CD14-positive monocyte (primary cell): ENCODE measurements at places on chromosomes 16 and 17.

GRCh38 chr16:85851034-85851785 is 47.8 kb upstream of the IRF8 start:
- peak; percentile 49 for DNase-seq

DNA sequence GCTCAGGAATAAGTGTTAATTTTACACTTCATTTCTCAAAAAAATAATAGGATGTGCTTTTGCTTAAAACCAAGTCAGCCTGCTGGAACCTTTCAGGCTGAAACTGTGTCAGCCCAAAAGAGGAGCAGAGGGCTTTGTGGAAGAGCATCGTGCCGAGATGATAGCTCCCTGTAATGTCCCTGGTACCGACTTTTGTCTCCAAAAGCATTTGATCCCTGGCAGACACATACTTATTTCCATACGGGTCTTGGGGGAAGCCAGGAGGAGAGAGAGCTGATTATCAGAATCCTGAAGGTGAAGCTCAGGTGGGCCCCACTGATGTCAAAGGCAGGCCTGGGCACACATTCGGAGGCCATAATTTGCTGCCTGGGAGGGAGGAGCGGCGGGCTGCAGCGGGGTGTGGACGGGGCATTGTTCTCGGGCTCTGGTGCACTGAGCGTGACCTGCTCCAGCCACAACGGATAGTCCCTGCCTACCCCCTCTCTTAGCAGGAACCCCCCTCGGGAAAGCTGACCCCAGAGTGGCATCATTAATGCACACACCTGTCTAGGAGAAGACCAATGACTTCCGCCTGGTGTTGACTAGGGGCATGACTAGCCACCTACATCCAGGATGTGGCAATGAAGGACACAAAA is 155.9 kb downstream of the C16orf78 start:
- DNase-seq, result no peak

- DNase-seq, result no peak
These were observed 116.0 kb downstream of the SALL1 start for GRCh38 chr16:51035110-51035498.

DNA sequence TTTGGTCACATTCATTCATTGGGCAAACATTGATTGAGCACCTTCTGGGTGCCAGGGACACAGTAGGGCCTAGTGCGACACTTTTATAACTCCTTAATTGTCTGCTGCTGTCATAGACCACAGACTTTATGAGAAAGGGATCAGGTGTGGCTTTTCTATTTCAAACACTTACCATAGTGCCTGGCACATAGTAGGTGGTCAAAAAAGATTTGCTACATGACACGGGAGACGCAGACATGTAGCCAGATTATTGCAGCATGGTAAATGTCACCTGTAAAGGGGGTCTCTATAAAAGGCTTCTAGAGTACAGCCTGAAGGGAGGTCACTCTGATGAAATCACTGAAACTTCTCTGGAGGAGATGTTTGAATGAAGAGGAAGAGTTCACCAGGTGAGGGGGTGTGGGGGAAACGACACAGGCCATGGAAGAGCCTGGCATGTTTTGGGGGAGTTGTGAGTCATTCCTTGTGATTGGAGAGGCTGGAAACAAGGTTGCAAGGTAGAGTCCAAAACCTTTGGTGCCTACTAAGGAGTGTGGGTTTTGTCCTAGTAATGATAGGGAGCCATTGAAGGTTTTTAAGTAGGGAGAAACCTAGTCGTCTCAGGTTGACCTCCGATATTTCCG is 1.6 kb downstream of the RSAD1 start:
- DNase-seq, result no peak

DNA sequence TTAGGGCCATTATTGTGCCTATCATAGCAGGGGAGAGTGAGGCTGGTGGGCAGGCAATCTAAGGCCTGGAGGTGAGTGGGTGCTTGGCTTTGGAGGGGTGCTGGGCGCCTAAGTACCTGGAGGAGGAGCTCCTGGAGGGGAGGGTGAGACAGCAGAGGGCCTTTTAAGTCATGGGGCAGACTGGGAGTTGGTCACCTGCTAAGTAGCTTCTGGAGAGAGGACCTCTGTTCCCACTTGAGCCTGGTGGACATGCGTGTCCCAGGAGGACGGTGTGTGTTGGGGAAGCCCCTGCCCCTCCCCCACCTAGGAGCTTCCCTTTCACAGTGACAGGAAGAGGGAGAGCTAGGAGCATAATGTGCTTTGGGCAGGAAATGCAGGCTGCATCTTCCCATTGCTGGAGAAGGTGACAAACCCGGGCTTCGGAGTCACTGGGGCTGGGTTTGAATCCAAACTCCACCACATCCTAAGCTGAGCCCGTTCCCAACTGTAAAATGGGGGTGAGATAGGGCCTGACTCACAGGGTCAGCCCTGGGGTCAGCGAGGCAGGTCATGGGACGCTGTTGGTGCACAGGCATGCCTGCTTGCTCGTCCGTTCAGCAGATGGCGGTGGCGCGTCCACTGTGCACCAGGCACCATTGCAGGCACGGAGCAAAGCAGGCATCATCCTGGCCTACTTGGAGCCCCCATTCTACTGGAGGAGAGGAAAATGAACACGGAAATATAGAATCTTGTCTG is 37.9 kb downstream of the CMIP start:
- peak; percentile 44 for DNase-seq

GRCh38 chr17:18256776-18257175 is 1.8 kb downstream of the FLII start:
- DNase-seq, result no peak

GRCh38 chr17:77467521-77467920 is 326.8 kb downstream of the SEC14L1 start:
- DNase-seq, result no peak

GRCh38 chr16:25093208-25094061 is 18.1 kb upstream of the LCMT1 start:
- DNase-seq, result no peak

GRCh38 chr16:77009453-77009852 is 181.5 kb upstream of the MON1B start:
- DNase-seq, result no peak

- DNase-seq, result no peak
These were observed 30.0 kb downstream of the B9D1 start for GRCh38 chr17:19332371-19333131.

DNA sequence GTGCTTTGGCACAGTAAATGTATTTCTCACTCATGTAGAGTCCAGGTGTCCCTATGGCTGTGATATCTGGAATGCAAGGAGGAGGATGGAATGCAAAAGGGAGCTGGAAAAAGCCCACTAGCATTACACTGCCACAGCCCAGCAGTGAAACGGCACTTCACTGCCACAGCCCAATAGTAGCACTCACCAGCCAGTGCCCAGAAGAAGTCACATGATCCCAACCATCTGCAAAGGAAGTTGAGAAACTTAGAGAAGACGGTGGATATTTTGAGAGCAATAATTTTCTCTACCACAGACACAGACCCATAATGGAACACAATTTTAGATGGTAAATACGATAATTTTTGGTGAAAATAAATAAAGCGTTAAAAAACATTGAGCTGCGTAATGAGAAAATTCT is 51.8 kb downstream of the C16orf82 start:
- no peak for DNase-seq

DNA sequence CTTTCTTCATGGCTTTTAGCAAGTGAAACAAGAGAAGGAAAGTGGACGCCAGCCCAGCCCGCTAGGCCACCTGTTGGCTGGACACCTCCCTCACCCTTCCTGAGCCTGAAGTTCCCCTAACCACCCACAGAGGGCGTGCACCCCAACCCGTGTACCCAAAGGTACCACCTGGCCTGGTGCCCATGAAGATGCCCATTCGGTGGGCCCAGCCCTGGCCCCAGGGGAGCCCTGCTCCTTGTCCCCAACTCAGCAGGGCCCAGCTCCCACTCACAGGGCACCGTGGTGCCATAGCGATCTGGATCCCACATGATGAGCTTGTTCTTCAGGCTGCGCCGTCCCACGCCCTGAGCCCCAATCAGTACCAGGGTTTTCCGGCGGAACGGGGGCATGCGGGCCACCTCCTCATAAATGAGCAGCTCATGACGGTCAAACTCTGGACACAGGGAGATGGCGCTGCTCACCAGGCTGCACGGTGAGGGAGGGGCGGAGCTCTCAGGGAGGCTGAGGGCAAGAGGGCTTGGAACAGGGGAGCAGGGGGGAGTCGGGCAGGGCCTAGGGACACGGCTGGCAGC is 26.8 kb downstream of the MPP2 start:
- peak; percentile 9 for DNase-seq

GRCh38 chr17:65576939-65577338 is 15.5 kb upstream of the AXIN2 start:
- DNase-seq, result no peak

DNA sequence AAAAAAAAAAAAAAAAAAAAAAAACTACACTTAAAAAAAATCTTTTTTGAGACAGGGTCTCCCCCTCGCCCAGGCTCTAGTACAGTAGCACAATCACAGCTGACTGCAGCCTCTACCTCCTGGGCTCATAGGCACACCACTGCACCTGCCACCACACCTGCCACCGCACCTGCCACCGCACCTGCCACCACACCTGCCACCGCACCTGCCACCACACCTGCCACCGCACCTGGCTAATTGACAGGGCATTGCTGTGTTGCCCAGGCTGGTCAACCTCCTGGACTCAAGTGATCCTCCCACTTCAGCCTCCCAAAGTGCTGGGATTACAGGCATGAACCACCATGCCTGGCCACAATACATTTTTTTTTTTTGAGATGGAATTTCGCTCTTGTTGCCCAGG is 17.6 kb upstream of the WDR45B start:
- DNase-seq, result no peak

- no peak for DNase-seq
These were observed 245.7 kb downstream of the FOXL1 start for GRCh38 chr16:86823888-86824671.

GRCh38 chr16:56424791-56425438 is 430 bp downstream of the AMFR start:
- peak; percentile 8 for DNase-seq

DNA sequence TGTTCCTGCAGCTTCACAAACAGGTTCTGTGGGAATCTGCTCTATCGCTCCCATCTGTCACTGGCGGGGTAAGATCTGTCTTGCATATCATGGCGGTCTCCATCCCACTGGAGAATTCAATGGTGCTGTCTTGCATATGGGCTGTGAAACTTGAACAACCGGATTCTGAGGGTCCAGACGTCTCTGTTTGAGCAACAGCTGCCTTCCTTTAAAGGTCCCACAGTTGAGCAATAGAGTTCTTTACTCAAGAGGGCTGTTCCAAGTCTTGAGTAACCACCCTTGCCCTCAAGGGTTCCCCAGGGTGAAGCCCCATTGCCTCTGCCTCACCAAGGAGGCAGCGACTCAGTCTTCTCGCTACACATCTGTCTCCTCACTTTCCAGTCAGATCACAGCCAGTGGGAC is 50.8 kb downstream of the ZFHX3 start:
- peak; percentile 67 for DNase-seq

DNA sequence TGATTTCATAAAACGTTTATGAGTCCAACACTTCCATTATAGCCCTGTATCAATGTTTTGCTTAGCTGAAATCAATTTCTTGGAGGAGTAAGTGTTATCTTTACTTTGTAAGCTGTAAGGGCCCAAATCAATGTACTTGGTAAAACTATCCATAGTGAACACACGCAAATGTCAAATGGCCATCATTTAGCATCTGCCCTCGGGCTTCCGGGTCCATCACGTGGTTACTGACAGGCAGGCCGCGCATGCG is 687 bp upstream of the NARF start:
- peak; percentile 97 for DNase-seq

DNA sequence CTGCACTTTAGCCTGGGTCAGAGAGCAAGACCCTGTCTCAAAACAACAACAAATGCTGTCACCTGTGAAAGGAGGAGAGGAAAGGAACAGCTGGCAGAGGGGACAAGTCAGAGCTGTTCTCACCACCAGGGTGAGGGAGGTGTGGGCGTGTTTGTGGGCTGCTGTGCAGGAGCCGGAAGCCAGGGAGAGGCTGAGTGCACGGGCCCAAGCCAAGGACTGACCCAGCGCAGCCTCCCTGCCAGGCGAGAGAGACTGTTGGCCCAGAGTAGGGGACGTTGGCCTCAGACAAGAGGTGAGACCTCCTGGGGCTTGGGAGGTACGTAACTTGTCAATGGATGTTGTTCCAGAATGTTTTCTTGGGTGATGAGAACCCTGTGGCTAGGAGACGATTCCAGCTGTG is 10.7 kb downstream of the SPNS2 start:
- no peak for DNase-seq

DNA sequence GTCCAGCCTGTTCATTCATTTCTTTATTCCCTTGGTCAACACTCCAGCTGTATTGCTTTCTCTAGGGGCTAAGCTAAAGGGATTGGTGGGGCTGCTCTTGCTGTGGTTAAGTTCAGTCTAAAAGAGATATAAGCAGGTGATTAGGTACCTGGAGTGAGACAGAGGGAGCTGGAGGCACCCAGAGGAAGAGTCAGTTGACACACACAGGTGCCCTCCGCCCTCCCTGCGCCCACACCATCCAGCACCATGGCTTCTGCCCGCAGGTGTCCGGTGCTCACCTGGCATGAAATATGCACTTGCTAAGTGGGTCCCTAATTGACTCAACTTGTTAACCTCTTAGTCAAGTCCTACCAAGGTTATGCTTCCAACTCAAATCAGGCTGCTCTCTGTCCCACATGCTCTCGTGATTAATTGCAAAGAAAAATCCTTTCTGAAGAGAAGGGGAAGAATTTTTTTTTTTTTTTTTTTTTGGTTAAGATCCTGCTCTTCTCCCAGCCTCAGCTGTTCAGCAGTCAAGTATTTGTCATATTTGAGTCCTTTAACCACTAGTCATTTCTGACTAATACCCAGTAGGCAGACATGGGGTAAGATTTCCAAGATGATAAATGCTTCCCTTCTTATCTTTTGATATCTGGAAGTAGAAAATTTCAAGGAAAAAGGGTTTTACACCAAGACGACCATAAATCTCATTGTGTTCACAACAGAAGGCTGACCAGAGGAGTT is 199.8 kb upstream of the WSCD1 start:
- no peak for DNase-seq

DNA sequence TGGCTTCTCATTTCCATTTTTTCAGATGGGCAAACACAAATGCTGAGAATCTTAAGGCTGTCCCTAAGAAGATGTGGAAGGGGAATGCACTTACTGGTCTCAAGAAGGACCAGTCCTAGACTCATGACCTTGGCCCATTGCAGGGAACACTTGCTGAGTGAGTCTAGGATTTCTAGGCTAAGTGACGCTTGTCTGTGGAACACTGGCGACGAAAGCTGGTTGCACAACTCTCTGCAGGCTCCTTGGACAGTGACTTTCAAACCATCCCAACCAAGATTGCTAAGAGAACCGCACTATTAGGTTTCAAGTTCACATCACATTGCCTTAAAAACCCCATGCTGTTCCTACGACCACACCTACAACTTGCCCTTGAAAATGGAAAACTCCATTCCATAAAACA is 174.1 kb downstream of the AXIN2 start:
- DNase-seq, result no peak
